ENCODE measurements at places on chromosomes 2 and 18. TPM values are rescaled to one million over a fixed set of nuclear protein-coding genes. Genes with fewer than 3 reads are reported as not detected.

GRCh38 chr2:104444392-104444791 lies 409.5 kb upstream of the POU3F3 start:
- no peaks in the 10 kb centered on the region for H3K4me1 ChIP-seq
- no peak overlapping the region for H3K27ac ChIP-seq
- no peak overlapping the region for H3K4me3 ChIP-seq
- H3K36me3 ChIP-seq: no peaks in the 10 kb centered on the region
- H3K27me3 ChIP-seq: no peaks in the 10 kb centered on the region
- no peak for DNase-seq

GRCh38 chr18:26549263-26550094 lies 1.1 kb upstream of the KCTD1 start:
- H3K4me1 ChIP-seq: peaks cover 56% of the 10 kb centered on the region
- H3K27me3 ChIP-seq: peaks cover 8% of the 10 kb centered on the region
- DNase-seq: no peak
- H3K27ac ChIP-seq: peak overlapping the region; percentile 73
- H3K4me3 ChIP-seq: peak overlapping the region; percentile 76

DCDC2C gene
- not detected for total RNA-seq

GRCh38 chr2:233115121-233115520 lies 55.0 kb downstream of the INPP5D start:
- no peak overlapping the region for H3K27ac ChIP-seq
- H3K27me3 ChIP-seq: no peaks in the 10 kb centered on the region
- no peaks in the 10 kb centered on the region for H3K36me3 ChIP-seq
- no peaks in the 10 kb centered on the region for H3K4me1 ChIP-seq
- DNase-seq: no peak
- H3K4me3 ChIP-seq: no peak overlapping the region

DNA sequence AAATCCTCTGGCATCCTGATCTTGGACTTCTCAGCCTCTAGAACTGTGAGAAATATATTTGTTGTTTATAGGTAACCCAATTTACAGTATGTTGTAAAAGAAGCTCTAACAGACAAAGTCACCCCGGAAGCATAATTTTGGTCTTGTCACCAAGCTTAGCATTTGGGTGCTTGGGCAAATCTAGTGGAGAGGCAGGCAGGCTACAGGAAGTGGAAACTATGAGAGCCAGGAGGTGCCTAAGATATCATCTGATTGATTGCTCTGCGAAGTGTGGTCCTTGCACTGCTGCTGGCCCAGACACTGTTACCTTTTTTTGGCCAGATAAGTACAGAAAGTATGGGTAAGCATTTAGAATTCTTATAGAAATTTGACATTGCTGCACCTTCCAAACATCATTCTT lies 102.9 kb downstream of the CDC42EP3 start:
- no peaks in the 10 kb centered on the region for H3K36me3 ChIP-seq
- H3K27me3 ChIP-seq: no peaks in the 10 kb centered on the region
- no peak overlapping the region for H3K4me3 ChIP-seq
- peaks cover 72% of the 10 kb centered on the region for H3K4me1 ChIP-seq
- no peak for DNase-seq
- no peak overlapping the region for H3K27ac ChIP-seq
